Cortex of kidney (tissue), 1 donor: ENCODE measurements at places on chromosomes 1 and 21.

DNA sequence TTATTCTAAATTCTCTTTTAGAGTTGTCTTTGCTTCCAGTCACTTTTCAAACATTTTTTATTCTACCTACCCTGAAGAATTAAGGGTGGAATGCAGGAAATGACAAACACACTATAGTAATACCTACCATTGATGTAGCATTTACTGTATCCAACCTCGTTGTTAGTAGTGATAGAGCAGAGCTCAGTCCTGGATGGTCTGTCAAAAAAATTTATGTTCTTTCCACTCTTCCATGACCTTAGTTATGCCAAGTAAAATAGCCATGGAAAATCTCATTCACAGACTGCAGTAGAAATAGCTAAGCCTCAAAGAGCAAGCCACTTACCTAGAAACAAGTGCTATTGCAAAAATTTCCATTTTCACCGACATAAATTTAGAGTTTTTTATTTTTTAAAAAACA is 74.6 kb downstream of the CRB1 start:
- no peak for DNase-seq

GRCh38 chr1:7153464-7153863 is 368.2 kb downstream of the CAMTA1 start:
- DNase-seq, result no peak

- DNase-seq, result no peak
Measured at GRCh38 chr1:54253480-54253879, 53.5 kb downstream of the MRPL37 start.

DNA sequence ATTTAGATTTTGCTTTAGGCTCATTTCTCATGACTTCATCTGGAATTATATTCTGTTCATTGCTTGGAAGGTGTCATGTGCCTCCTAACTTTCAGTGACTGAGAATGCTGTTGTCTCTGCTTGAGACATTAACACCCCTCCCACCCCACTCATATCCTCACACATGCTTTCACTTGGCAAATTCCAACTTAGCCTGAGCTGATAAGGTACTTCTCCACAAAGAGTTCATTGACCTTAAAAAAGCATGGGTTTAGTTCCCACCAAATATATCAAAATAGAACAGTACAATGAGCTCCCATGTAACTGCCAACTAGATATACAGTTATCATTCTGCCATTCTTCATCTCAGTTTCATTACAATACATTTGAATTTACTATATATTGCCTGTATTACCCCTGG is 576.5 kb upstream of the ADGRL2 start:
- no peak for DNase-seq

DNA sequence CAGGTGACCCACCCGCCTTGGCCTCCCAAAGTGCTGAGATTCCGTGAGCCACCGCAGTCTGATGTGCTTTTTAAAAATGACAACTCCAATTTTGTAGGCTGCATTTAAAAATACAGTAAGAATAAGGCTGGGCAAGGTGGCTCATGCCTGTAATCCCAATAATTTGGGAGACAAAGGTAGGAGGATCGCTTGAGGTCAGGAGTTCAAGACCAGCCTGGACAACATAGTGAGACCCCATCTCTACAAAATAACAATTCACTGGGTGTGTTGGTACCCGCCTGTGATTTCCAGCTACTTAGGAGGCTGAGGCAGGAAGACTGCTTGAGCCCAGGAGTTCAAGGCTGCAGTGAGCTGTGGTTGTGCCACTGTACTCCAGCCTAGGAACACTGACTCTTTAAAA is 23.4 kb downstream of the SLC19A2 start:
- no peak for DNase-seq

DNA sequence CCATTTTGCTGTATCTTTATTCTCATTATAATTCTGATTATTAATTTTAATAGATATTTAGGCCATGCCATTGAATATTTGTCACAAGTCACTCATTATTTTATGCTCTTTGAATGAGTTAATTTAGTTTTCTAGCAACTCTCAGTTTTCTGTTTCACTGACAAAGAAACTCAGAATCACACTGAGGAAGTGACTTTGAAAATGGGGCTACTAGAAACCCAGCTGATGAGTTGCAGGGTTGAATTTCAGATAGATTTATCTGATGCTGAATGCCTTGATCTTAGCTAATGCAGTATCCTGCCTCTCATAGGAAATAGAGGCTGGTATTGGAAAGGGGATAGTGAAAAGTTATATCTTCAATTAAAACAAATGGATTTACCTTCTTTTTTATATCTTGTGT is 67.4 kb upstream of the PLA2G4A start:
- DNase-seq, result no peak

- no peak for DNase-seq
Measured at GRCh38 chr1:163561580-163562295, 240.0 kb downstream of the NUF2 start.

DNA sequence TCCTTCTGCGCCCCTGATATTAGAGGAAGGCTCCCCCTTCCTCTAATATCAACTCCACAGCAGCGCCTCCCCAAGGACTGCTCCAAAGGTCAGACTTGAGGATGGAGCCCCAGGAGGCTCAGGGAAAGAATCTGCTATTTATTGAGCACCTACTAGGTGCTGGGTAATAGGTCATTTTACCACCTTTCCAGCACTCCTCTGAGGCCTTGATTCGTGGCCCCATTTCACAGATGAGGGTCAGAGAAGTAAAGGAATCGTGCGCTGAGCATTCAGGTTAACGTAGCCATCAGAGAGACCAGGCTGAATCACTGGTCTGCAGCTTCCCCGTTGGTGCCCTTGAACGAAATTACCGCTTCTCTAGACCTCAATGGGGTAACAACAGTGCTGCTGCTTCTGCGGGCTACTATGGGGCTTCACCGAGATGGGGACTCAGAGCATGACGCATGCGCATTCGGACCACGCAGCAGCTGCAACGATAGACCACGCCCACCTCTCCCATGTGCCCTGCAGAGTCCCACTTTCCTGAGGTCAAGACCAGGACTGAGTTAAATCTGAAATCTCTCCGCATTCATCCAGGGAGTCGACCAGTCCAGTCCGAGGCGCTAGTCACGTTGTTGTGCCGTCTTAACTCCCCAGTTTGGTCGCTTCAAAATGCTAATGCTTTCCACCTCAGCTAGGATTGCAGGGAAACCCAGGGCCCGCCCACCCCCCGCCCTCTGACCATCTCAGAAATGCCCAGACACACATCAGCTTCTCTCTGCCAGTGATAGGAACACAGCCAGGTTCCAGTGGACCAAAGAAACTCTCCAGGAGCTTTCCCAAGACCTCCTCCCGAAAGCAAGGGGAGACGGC is 12.9 kb downstream of the CAMK2N1 start:
- no peak for DNase-seq

GRCh38 chr1:39214998-39215873 is 10.7 kb downstream of the MACF1 start:
- no peak for DNase-seq

GRCh38 chr1:241316372-241316771 is 40.6 kb downstream of the RGS7 start:
- DNase-seq, result no peak

DNA sequence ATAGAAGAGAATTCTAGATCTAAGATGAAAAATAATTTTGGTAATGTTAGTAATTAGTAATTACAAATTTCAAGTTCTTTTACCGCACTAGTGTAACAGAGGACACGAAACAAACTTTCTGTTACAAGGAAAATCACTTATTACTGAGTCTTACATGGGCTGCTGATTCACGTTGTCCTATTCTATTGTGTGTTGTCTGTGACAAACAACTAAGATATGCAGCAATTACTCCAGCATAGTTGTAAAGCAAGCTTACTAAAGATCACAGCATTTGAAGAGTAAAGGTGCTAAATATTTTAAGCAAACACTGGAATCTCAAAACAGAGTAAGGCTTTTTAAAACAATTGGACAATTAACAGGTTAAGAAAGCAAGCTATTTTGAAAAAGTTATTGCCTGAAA is 502.3 kb downstream of the KCNT2 start:
- no peak for DNase-seq

DNA sequence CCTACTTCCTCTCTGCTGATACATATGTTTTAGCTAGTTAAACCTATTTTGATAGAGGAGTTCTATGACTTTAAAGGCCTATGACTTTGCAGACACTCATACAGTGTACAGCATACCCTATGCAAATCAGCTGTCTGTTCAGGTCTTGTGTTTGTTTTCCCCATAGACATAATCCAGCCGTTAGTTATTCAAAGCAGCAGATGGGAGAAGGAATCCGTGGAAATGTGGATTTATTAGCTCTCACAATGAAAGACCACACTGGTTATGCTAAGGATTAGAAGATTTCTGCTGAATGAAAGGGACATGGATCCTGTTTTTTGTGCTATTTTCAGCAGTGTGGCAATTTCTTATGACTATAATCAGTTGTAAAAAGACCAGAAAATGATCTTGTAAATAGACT is 59.8 kb downstream of the MAST2 start:
- DNase-seq, result no peak

DNA sequence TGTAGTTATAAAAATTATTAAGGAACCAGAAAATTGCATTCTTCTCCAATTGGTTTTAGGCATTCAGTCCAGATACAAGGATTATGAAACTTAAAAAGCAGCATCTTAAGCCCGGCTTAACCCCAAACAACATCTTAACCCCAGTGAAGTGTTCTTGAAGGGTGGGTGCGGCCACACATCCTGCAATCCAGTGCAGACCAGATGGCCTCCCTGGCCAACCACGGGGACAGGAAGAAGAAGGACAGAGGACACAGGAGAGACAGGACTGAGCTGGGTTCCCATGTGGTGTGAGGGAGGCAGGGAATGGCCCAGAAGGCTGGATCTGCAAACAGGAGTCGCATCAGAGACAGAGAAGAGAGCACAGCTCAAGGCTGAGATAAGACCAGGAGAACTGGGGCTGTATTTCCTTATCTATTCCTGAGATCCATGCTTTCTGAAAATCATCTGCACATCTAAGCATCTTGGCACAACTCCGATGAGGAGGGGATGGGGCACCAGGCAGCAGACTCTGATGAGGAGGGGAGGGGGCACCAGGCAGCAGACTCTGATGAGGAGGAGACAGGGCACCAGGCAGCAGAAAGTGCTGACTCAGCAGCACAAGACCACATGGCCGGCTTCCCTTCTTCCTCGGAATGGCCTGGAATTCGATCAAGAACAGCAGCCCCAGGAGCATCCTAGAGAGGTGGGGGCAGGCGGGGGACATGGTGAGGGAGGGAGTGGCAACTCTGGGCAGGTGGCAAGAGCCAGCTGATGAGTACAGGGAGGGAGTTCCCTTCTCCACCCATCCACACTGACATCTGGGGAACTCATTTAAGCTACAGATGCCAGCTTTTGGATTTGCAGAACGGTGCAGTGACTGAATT is 26.6 kb downstream of the ABCG1 start:
- no peak for DNase-seq

- no peak for DNase-seq
Measured at GRCh38 chr1:175773571-175773970, 30.2 kb upstream of the TNR start.

DNA sequence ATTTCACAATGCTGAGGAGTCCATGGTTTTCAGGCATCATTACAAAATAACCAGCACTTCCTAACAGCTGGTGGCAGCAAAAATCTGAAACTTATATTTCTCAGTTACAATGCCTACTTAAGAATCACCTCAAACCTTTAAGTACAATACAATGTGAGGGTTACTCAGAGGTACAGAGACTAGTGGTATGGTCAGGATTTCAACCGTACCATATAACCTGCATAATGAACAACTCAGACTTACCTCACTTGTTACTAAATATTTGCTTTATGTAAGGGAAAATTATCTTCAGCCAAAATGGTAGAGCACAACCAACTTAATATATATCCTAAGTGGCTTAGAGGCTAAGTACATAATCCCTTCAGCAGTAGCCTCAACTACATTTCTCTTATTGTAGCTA is 344.5 kb downstream of the SMYD3 start:
- DNase-seq, result no peak

DNA sequence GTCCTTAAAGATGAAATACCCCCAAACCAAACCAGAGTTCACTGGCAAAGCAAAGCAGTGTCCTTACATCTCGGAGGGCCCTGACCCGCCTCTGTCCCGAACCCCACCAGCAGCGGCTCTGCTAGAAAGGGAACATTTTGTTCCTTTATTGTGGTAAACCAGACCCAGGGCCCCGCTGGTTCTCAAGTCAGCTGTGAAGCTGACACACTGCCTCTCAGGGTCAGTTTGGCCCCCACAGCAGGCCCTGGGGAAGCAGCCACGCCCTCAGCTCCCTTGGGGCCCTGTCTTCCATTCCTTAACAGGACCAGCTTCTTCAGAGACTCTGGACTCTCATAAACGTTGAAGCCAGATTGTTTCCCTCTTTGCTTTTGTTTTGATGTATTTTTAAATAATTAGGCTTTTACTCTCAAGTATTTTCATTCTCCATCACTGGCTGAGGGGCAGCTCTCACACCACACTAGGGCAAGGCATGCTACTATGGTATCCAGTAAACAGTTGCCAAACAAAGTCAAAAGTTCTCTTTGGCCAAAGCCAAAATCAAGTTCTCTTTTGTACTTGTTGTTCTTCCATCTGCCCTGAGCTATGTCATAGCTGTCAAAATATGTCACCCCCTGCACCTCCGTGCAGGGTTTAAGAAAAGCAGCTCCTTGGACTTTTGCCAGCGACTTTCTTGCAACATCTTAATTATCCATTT is 61.1 kb upstream of the ANGPTL1 start:
- no peak for DNase-seq

DNA sequence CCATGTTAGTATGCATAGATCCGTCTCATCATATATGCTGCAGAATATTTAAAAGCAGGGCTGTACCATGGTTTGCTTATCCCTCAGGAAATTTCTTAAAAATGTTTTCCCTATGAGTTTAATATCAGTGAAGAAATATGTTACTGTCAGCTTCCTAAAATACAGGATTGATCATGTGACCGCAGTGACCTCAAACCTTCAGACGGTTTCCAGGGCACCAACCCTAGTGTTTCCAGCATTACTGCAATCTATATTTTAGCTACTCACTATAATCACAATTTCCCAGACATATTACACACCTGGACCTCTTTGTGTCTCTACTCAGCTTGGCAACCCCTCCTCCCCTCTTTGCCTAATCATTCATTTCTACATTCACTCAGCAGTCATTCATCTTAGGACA is 7.7 kb upstream of the SDHB start:
- no peak for DNase-seq

GRCh38 chr1:2322065-2322571 is 69.2 kb downstream of the MORN1 start:
- DNase-seq, result no peak

- no peak for DNase-seq
Measured at GRCh38 chr1:92797297-92797696, 12.4 kb upstream of the EVI5 start.
